CD4-positive, alpha-beta T cell treated with Interleukin-17A for 4 hours (primary cell): ENCODE measurements at places on chromosomes 4 and X.

DNA sequence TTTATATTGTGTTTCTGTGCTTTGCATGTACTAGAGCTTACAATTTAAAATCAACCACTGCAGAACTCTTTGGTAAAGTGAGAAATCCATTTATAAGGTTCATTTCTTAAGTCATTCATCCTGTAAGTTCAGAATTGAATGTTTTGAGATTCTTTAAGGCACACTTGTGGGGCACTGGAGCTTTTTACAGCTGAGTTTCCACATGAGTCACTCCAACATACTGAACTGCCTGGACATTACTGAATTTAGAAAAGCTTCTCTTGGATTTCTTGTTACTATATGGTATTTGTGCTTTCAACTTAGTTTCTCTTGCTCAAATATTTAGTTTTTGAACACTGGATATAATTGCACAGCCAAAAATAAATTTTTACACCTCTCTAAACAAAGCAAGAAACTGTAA is 226.3 kb downstream of the PACRGL start:
- DNase-seq: no peak

DNA sequence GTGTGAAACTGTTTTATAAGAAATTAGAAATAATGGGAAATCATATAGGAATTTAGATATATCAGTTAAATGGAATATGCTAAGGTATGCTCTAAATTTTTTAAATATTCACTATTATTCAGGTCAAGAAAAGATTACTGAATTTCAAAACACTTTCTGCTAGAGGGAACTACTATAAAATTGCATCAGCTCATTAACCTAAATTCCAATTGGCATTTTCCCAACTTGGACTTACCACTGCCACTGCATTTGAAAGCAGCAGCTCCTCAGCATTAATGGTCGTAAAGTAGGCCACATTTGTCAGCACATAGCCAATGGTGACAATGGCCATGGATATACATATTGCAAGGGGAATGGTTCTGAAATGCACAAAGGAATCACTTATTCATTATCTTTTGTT is 57.3 kb downstream of the SLC7A11 start:
- DNase-seq: no peak

DNA sequence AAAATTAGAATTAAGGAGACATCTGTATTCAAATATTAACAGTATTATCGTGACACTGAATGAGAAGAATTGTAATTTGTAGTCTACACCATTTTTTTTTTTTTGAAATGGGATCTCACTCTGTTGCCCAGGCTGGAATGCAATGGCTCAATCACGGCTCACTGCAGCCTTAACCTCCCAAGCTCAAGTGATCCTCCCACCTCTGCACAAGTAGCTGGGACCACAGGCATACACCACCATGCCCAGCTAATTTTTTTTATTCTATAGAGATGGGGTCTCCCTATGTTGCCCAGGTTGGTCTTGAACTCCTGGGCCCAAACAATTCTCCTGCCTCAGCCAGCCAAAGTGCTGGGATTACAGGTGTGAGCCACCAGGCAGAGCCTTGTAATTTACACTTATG is 24.8 kb downstream of the ELF2 start:
- DNase-seq: no peak

- DNase-seq: no peak
Observed at GRCh38 chrX:121903961-121904360, 856.6 kb downstream of the GLUD2 start.

DNA sequence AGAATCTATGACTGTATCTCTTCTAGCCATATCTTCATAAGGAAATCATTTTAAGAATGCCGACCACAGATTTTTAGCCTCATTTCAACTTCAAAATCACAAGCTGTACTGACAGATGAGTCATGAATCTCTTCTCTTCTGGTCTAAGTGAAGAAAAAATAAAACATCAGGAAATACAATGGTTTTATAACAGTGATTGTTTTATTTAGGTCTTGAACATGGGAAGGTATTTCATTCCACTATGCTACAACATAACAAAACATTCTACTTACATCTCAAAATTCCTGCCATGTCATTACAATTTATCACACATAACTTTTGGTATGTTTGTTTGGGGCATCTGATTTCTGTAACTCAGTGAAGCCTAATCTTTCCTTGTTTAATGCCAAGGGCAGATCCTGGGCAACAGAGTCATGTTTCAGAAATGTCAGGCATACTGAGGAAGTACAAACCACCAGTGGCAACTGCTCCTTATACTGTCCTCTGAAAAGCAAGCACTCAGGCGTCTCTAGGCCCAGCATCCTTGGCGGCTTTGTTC is 325.0 kb downstream of the PDHA2 start:
- no peak for DNase-seq

DNA sequence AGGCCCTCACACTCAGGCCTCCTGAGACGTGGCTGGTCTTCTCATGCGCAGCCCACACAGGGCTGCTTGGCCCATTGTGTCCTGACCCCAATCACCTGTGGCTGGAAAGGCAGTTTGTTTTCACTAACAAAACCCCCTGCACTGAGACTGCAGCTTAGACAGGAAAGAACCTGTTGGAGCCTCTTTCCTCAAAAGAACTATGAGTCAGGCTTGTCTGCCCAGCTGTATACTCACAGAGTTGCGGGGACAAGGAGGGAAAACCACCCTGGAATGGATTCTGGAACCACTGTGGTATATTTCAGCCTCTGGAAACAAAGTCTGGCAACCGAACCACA is 5.2 kb upstream of the TMEM156 start:
- no peak for DNase-seq

DNA sequence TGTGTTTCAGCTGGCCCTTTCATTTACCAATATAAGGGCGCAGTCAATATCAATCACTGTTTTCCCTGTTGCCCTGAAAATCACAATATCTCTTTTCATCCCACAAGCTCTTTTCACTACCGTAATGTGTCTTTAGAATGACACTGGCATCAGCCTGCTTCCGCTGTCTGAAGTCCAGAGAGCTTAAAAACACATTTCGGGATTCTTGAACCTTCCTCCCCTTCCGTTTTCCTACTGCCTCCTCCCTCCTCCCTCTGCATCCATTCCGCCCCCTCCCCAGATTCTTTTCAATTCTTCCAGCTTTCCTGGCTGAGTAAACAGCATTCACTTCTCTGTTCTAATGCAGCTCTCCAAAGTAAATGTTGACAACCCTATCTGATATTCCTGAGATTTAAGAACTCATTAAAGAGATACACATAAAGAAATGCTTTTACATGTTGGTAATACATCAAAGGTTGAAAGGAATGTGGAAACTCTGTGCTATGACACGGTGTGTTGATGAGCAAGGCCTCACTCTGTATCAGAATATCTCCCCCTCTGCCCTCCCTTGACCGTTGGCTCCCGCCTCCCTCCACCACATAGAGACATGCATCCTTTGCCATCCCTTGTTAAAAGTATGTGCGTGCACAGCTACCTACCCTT is 83.5 kb upstream of the SPRY1 start:
- no peak for DNase-seq

GRCh38 chr4:153494562-153494961 is 28.4 kb downstream of the TMEM131L start:
- DNase-seq: no peak

- DNase-seq: no peak
Observed at GRCh38 chr4:76546759-76547742, 112.0 kb downstream of the SHROOM3 start.

- DNase-seq: no peak
Observed at GRCh38 chr4:138393886-138394610, 151.9 kb upstream of the SLC7A11 start.

DNA sequence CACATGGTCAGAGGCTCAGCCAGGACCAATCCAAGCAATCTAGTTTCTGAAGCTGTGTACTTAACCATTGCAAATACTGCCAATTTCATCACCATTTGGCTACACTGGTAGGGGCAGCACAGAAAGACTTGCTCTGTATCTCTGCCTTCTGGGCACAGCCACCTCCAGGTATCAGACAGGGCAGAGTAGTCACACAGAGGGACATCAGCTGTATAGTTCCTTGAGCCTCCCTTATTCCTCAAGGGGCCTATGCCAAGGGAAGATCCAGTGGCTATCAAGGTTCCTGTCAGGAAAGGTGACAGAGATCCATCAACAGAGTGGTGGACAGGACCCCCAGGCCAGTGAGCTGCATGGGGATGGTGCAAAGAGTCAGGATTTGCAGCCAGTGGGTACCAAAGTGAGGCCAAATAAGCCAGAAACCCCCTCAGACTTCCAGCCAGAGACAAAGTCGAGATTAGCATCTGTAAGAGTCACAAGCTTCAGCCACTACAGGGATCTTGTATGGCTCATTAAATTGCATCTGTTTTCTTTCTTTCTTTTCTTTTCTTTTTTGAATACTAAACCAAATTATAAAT is 381.6 kb upstream of the CPEB2 start:
- no peak for DNase-seq

GRCh38 chr4:37381040-37381668 is 136.6 kb downstream of the NWD2 start:
- DNase-seq: no peak

- no peak for DNase-seq
Observed at GRCh38 chr4:850323-850945, 24.5 kb upstream of the CPLX1 start.

- no peak for DNase-seq
Observed at GRCh38 chr4:81650606-81651242, 179.0 kb upstream of the RASGEF1B start.

DNA sequence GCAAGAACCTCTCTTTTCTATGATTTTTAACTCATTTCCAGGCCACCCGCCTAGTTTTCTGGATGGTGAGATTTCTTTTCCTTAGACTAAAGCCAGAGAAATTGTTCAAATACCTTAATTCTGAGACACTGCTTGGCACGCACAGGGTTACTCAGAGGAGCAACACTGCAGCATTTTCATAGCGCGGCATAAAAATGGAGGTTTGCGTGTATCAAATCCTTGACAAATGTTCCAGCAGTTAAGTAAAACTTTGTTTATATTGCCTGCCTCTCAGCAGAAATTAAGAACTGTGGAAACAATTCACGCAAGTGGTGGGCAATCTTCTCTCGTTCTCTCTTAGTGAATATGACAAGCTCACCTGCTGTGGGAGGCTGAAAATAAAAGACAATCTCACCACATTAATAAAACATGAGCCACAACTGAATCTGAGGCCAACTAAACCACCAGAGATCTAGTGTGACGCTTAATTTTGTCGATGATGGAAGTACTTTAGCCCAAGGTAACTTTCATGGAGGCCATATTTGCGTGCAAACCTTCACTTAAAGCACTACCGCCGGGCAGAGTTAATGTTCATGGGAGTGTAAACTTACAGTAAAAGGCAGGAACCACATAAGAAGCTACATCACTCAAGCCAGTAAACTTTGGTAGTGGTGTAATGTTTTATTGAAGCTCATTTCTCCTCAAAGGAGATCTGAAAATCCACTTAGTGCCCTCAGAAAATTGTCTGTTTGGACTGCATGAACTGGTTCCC is 894.8 kb upstream of the EPHA5 start:
- no peak for DNase-seq

DNA sequence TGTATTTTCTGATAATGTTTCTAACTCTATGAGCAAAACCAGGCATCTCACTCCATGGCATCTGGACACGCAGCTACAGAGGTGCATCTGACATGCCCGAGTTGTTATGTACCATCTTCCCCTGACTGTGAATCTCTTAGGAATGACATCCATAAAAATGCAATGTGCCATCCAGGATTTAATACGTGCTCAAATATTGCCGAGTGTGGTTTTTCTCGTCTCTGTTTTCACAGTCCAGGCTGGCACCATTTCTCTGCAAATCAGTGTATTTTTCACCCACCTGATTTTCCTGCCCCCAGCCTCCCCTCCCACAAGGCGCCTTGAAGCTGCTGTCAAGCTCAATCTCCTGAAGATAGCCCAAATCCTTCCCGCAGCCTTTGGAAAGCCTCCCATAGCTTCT is 154.6 kb downstream of the DHRSX start:
- no peak for DNase-seq
